NCI-H748 treated with DMSO at 0.1 percent for 48 hours (cell line): ENCODE measurements at places on chromosomes 1 and 21.
A peak's percentile ranks its signal among the peaks of the same experiment; 100 is the strongest.

DNA sequence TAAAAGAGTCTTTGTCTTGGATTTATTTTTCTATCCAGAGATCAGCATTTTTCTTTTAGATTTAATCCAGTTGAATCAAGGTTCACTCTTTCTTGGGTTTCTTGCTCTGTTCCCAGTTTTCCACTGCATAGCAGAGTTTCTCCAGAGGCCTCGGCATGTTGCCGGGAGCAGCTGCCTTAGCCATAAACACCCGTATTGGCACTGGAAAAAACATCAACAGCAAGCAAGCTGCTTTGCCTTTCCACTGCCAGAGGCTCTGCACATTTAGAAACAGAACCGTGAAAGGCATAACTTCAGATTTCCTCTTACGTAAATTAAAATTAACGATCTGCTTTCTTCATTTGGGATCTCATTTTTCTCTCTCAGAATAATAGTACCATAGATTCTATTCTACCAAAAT is 181.8 kb upstream of the L1TD1 start:
- DNase-seq = no peak

DNA sequence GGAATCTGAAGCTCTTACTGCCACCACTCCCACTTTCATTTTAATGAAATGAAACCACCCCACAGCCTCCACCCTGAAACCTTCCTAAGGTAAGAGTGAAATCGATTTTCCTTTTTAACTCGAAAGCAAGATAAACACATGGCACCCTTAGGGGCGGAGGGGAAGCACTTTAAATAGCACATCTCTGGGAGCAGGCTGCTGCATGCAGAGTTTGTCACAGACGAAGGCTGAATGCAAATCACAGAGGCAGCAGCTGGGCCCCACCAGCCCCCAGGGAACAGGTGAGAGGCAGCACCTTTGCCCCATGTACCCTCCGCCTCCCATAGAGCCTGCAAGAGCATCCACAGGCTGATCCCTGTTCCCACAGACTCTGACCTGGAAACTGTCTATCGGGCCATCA is 60.0 kb upstream of the GRIK3 start:
- no peak for DNase-seq

GRCh38 chr1:167121375-167122120 is 27.7 kb downstream of the STYXL2 start:
- DNase-seq = peak; percentile 34

GRCh38 chr1:39671433-39671792 is 494 bp downstream of the NT5C1A start:
- no peak for DNase-seq

DNA sequence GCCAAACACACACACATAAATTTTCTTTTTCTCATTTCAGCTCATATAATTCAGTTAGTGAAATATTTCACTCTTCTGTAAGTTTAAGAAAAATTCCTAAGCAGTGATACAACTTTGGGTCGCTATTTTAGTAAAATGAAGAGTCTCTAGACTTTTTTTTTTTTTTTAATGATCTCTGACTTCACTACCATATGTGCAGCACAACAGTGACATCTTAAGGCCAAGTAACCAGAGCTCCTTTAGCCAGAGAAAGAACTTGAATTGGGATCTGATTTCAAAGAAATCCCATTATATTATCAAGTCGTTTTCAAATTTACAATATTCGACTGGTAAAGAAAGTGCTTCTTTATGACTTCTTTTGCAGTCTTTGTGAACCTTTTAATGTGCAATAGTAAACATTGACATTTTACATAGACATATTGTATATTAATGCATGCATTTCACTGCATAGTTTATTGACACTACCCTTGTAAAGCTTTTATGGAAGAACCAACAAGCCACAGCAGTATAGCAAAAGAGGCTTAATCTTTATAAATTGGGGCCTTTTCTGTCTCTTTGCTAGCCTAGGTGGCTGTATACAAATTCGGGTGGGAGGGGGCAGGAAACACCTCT is 62.2 kb downstream of the LRRC40 start:
- no peak for DNase-seq

GRCh38 chr1:236623371-236624166 is 19.3 kb upstream of the HEATR1 start:
- DNase-seq = no peak

GRCh38 chr1:220828179-220828490 is 41.4 kb downstream of the MTARC1 start:
- no peak for DNase-seq

GRCh38 chr1:119878171-119878570 is 18.1 kb downstream of the ADAM30 start:
- no peak for DNase-seq

GRCh38 chr1:229798558-229798957 is 172.5 kb downstream of the URB2 start:
- DNase-seq = no peak

- no peak for DNase-seq
Measured at GRCh38 chr1:22971161-22971560, 1.5 kb downstream of the LACTBL1 start.

GRCh38 chr1:230276401-230276800 is 149.7 kb downstream of the PGBD5 start:
- DNase-seq = no peak

DNA sequence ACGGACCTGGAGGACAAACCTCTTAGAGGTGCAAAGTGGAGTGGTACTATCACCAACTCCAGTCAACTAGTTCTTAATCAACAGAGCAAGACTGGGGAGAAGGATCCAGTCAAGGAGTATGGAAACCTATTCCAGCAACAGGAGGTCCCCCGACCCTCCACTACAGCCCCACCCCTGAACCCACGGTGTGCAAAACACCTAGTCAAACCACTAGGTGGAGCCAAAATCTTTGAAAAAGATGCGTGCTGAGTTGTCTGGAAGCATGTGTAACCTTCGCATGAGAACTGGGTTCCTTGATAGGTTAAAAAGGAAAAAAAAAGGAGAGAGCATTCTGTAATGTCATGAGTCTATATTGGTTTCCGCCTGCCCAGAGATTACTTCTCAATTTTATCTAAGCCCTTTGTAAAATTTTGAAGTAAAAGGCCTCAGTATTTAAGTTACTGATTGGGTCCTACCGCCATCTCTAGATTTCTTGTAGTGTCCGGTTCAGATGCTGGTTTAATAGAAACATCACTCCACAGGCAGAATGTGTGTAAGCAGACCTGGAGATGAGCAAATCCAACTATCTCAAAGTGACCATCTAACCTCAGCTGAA is 81.9 kb upstream of the HAO2 start:
- DNase-seq = no peak

- peak; percentile 16 for DNase-seq
Measured at GRCh38 chr1:1040004-1040991, 20.4 kb downstream of the AGRN start.

- DNase-seq = no peak
Measured at GRCh38 chr1:98906809-98907208, 97.9 kb downstream of the PLPPR5 start.

DNA sequence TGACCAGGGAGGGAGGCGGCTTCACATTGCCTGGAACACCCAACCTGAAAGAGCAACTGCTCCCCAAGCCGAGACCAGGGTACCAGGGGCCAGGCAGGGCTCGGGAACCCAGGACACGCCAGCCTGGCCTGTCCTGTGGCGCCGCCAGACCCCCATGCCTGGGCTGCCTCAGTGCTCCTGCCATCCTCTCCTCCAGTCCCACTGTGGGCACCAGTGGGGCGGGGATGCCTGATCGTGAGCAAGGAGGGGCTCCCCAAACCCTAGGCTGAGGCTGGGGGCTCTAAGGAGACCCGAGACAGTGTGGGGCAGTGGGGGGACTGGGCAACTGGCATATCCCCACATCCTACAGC is 45.1 kb downstream of the WNT9A start:
- DNase-seq = no peak

DNA sequence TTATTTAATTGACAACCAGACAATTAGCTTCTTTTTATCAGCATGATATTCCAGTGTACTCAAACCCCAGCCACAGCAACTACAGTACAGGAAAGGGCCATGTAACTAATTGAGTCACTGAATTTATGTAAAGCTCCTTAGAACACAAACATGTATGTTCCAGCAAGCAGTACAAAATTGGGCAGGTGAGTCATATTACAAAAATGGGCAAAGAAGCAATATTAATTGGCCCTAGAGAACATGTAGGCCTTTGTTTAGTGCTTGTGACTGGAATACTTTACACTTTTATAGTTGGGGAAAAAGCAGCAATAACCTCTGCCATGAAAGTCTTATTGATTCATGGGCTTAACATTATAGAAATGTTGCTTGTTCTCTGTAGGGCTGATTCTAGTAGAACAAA is 31.8 kb downstream of the CLEC20A start:
- DNase-seq = no peak

GRCh38 chr21:27168084-27168483 is 201.2 kb upstream of the ADAMTS5 start:
- DNase-seq = no peak

- DNase-seq = no peak
Measured at GRCh38 chr1:43492826-43493225, 37.9 kb upstream of the PTPRF start.

DNA sequence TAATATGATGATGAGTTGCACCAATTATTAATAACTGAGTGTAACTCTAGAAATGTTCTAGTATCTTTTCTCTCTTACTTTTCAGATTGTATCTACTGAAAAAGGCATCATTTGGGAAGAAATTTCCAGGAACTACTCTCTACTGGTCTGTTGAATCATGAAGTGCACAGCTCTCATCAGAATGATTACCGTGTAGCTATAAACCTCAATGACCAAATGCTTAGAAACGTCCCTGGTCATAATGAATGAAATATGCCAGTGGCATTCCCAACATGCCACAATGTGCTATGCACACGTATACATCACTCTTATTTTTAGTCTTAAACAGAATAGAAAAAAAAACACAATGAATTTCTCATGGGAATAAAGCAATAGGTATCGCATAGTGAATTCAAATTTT is 534.3 kb upstream of the OLFM3 start:
- no peak for DNase-seq

- peak; percentile 17 for DNase-seq
Measured at GRCh38 chr1:156129687-156130577, 15.4 kb downstream of the LMNA start.

DNA sequence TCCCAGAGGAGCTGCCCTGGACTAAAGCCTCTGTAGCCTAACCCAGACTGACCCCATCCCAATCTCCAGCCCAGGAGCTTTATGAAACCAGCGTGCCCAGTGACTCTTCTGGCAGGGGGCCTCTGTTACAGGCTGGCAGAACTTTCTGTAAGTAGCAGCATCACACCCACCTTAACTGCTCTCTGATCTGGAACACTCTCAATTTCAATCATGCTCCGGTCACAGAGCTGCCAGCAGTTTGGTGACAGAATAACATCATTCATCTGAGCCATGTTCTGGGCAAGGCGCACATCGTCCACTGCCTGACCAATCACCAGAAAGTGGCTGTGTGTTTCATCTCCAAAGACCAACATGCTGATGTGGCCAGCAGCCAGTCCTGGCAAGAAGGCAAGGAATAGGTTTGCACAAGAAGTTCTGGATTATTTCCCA is 14.7 kb downstream of the ADCY10 start:
- no peak for DNase-seq

- no peak for DNase-seq
Measured at GRCh38 chr21:31470896-31471694, 127.0 kb upstream of the TIAM1 start.

GRCh38 chr1:170580636-170581440 is 48.9 kb downstream of the GORAB start:
- no peak for DNase-seq

DNA sequence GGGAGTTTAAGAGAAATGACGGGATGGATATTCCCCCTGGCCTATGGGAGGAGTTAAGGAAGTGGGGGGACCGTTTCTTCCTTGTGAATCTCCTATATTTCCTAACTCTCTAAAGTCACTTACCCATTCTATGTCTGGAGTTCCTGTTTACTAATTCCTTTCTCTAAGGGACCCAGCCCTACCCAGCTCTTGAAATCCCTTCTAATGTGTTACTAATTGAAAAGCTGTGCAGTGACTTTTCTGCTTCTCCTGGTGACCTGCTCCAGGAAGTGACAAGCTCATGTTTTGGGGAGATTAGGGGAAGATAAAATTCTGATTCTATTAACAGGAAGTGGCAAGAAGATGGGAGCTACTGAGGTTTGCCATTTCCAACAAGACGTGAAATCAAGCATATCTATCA is 4.0 kb upstream of the SAMSN1 start:
- no peak for DNase-seq

DNA sequence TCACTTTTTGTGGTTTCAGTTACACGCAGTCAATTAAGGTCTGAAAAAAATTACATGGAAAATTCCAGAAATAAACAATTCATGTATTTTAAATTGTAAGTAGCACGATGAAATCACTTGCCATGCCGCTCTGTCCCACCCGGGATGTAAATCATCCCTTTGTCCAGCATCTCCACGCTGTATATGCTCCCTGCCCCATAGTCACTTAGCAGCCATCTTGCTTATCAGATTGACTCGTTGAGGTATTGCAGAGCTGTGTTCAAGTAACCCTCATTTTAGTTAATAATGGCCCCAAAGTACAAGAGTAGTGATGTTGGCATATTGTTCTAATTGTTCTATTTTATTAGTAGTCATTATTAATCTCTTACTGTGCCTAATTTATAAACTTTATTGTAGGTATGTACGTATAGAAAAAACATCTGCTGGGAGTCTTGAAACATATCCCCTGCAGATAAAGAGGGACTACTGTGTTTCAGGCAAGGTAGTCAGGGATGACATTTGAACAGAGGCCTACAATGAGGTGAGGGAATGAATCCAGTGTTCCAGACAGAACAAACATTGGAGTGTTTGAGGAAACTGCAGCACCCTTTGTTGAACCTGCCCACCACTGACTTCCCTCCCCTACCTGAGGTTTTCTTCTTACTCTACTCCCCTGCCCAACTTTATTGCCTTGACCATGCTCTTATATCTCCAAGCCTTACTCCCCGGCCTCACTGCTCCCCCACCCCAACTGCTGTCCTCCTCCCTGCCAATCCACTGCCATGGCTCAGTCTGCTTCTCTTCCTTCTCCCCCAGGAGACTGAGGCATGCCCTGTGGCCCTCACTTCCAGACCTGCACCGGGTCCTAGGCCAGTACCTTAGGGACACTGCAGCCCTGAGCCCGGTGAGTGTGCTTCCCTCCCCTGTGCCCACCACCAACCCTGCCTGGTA is 7.1 kb upstream of the CDC20 start:
- no peak for DNase-seq

GRCh38 chr1:32465578-32465933 is 684 bp downstream of the ZBTB8B start:
- no peak for DNase-seq

GRCh38 chr1:157113631-157114030 is 14.0 kb upstream of the ETV3L start:
- no peak for DNase-seq
